ENCODE measurements at places on chromosomes 5 and 9.

DNA sequence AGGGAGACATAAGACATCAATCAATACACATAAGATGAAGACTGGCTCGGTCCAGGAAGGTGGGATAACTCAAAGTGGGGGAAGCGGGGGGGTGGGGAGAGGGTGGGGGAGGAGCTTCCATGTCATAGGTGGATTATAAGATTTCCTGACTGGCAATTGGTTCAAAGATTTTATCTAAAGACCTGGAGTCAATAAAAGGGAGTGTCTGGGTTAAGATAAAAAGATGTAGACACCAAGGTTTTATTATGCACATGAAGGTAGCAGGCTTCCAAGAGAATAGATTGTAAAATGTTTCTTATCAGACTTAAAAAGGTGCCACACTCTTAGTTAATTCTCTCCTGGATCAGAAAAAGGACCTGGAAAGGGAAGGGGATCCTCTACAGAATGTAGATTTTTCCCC lies 25.6 kb upstream of the OTULINL start:
- peaks cover 2% of the 10 kb centered on the region for H3K27me3 ChIP-seq
- H3K4me1 ChIP-seq = no peaks in the 10 kb centered on the region
- H3K27ac ChIP-seq = no peak overlapping the region
- H3K36me3 ChIP-seq = no peaks in the 10 kb centered on the region
- no peak for DNase-seq

DNA sequence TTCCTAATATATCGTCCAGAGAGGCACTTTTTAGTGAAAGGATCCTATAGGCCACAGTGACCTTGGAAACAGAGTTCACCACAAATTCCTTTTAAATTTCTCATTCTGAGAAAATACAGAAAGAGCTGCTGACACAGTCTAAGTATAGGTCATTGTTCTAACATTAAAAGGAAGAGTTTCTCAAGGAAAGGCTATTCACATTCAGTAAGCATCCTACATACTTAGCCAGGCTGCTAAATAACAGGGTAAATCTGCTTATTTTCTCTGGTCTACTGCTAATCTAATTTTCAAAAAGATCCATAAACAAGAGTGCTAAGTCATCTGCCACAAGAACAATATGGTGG lies 313.7 kb downstream of the PDE4D start:
- no peak overlapping the region for H3K27ac ChIP-seq
- no peak for DNase-seq
- no peaks in the 10 kb centered on the region for H3K4me1 ChIP-seq
- no peak overlapping the region for H3K4me3 ChIP-seq

GRCh38 chr5:173618927-173619519 lies 2.6 kb upstream of the BOD1 start:
- H3K36me3 ChIP-seq = no peaks in the 10 kb centered on the region
- no peaks in the 10 kb centered on the region for H3K4me1 ChIP-seq
- H3K27me3 ChIP-seq = no peaks in the 10 kb centered on the region
- no peak overlapping the region for H3K4me3 ChIP-seq
- no peak overlapping the region for H3K27ac ChIP-seq

DNA sequence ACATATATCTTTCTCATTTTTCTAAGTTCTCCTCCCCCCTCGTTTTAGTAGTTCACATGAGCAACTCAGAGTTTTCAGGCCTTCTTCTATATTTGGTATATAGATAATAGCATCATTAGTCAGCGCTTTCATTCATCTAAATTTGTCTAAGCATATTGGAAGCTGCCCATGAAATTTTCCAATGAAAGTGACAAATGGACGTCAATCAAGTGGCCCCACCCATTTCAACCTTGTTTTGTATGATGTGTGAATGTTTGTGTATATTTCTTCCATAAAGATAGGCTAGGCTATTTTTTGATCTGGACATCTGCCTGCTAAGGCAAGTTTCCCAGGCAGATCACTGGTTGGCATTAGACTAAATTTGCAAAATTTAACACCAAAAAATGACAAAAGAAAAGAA lies 104.0 kb upstream of the SSBP2 start:
- H3K36me3 ChIP-seq = no peaks in the 10 kb centered on the region
- no peak for DNase-seq
- no peak overlapping the region for H3K4me3 ChIP-seq
- H3K27me3 ChIP-seq = no peaks in the 10 kb centered on the region
- no peak overlapping the region for H3K27ac ChIP-seq

DNA sequence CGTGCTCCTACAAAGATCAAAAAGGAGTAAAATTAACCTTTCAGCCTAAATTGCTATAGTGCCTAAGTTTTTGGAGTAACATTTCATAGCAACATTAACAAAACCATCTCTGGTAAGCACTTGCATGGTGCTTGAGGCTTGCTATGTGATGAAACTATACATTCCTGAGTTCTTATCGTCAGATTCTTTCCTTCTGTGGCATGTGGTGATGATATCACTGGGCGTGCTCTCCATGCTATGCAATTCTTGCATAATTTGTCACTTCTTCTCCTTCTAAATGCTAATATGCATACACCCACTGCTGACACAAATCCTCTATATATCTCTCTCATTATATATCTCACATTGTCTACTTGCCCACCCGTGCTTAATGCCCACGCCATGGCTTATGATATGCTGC lies 2019.9 kb downstream of the MAT2B start:
- H3K36me3 ChIP-seq = no peaks in the 10 kb centered on the region
- H3K27ac ChIP-seq = no peak overlapping the region
- DNase-seq = peak; percentile 86

GRCh38 chr9:124381170-124381945 lies 33.9 kb downstream of the PSMB7 start:
- DNase-seq = peak; percentile 65
- H3K36me3 ChIP-seq = peaks cover 2% of the 10 kb centered on the region
- no peak overlapping the region for H3K27ac ChIP-seq
- no peaks in the 10 kb centered on the region for H3K4me1 ChIP-seq
- H3K27me3 ChIP-seq = no peaks in the 10 kb centered on the region
- H3K4me3 ChIP-seq = no peak overlapping the region

- no peak for DNase-seq
- H3K27ac ChIP-seq = no peak overlapping the region
- H3K27me3 ChIP-seq = no peaks in the 10 kb centered on the region
- H3K4me1 ChIP-seq = no peaks in the 10 kb centered on the region
- no peaks in the 10 kb centered on the region for H3K36me3 ChIP-seq
Measured at GRCh38 chr5:109805472-109805871, 115.7 kb downstream of the MAN2A1 start.
